ENCODE measurements at places on chromosomes 6 and 20.

DNA sequence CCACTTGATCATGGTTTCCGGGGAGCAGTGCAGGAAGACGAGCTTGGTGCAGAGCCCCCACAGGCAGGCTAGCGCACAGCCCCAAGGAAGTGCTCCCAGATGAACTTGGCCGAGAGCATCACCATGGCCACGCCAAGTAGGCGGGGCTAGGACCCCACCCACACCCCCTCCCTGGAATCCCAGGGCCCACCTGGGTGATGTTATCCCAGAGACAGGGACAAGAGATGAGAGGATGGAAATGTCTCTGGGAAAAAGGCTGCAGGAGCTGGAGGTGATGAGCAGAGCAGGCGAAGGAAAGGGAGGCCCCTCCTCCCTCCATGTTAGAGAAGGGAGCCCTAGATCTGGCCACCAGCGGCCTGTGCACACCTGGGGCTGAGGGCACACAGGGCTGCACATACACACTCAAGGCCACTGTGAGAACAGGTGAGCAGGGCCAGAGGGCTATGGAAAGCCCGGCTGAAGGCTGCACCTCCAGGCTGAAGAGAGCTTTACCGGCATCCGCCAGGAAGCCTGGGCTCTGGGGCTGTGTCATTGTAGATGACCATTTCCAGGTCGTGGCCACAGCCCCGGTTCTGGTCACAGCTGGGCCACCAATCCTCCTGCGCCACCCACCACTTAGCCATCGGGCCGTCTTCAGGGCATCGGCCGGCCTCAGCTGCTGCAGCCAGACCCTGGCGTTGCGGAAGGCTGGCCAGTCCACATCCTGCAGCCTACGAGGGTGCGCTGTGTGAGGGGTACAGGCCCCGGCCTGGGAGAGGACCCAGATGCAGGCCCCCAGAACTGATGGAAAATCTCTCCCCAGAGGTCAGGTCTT lies 24.9 kb downstream of the NPEPL1 start:
- DNase-seq = peak; percentile 57

GRCh38 chr6:167956983-167957492 lies 40.4 kb upstream of the KIF25 start:
- no peak for DNase-seq

GRCh38 chr6:166055801-166056200 lies 111.8 kb downstream of the TBXT start:
- no peak for DNase-seq

GRCh38 chr20:38863024-38863851 lies 57.7 kb downstream of the PPP1R16B start:
- peak; percentile 82 for DNase-seq

- DNase-seq = no peak
Measured at GRCh38 chr20:61288331-61288784, 36.3 kb downstream of the CDH4 start.

- no peak for DNase-seq
Measured at GRCh38 chr6:12635813-12636212, 80.8 kb upstream of the PHACTR1 start.

DNA sequence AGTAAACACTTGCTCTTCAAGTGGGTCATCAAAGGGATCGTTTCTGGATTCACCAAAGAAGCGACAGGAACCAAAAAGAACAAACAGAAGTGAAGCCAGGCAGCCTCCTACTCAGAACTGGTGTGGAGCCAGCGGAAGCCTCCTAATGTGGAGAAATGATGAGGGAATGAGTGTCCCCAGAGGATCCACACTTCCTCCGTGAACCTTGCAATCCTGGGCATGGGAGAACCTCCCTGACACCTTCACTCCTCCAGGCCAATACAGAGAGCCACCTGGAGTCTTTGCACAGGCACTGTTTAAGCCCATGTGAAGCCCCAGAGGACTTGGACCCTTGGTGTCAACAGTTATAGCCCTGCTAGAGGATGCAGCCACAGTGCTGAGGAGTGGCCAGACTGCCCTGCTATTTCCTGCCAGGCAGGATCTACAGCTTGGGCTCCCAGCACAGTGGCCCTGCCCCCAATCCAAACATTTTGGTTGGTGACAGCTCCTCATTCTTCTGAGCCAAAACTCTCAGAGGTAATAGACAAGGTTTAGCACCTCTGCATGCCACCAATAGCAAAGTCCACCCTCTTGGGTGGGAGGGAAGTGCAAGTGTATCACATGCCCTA lies 23.2 kb upstream of the SERINC1 start:
- no peak for DNase-seq

DNA sequence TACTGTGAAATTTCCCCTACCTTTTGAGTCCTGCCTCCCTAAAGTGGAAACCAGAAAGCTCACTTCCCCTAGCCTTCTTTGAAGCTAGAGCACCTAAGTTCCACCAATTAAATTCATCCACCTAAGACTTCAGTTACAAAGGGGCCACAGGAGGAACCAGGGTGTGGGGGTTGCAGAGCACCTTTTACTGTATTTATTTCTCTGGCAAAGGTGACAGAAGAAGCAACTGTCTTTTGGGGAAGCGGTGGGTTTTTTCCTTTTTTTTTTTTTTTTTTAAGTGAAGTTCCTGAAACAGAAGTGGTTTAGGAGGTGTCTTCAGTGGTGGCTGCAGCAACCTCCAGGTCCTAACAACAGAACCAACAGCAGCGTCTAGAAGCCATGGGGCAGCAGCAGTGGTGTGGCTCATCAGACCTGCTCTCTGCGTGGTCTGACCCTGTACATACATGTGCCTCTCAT lies 13.1 kb downstream of the PSMB9 start:
- DNase-seq = no peak

DNA sequence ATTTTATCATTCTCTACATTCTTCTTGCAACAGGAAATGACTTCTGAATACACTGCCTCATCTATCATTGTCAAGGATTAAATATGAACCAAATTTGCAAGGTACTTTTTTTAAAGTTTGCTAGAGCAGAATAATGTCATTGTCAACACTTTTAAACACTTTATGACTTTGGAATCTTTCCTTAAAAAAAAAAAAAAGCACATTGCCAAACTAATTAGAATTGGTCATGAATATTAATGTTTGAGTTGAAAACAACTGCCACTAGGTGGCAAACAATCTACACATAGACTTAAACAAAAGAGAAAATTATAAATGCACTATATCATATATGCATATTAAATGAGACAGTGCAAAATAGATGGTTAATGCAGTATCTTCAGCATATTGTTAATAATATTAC lies 32.5 kb upstream of the TMEM244 start:
- DNase-seq = no peak

GRCh38 chr20:4875578-4876067 lies 125.7 kb downstream of the SLC23A2 start:
- no peak for DNase-seq

GRCh38 chr6:145787688-145788087 lies 26.9 kb downstream of the FBXO30 start:
- no peak for DNase-seq

DNA sequence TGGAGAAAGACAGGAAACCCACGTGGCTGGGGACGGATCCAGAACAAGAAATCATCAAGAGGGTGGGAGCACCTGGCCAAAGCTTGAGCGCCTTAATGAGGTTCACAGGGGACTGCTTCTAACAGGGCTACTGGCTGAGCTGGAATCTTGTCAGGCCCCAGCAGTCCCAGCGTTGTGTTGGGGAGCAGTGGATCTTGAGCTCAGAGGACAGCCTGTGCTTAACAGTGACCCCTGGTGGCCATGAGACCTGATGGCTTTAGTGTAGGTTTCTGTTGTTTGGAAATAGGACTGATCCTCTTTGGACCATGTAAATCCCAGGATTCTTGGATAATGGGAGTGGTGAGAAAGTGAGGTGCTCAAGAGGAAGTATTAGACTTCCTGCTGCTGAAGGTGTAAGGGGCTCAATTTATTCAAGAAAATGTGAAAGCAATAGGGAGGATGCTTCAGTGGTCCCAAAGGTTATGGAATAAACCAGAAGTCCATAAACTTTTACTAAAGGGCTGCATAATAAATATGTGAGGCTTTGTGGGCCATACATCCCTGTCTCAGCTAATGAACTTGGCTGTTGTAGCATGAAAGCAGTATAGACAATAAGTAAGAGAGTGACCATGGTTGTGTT lies 216.2 kb downstream of the NFATC2 start:
- peak; percentile 77 for DNase-seq

DNA sequence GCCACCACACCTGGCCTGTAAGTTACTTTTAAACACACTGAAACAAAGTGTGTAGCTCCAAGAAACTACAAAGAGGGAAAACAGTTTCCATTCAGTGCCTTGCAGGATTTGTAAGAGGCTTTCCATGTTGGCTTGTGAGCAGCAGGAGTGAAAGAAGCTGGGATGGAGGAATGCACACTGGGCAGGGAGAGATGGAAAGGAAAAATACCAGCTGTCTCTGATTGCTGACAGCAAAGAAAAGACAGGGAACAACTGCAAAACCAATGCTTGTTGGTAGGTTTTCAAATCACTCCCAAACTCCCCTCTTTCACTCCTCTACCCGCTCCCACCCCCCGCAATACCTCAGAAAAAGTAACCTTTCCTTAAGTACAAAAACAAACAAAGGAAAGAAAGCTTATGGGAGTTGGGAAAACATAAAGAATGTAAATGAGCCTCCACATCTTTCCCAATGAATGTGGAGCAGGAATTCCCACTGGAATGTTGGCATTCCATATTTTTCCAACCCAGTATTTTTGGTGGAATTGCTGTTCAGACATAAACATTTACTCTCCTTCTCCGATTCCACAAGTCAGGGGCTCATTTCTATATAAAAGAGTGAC lies 166.1 kb downstream of the THBS2 start:
- no peak for DNase-seq

GRCh38 chr20:7728338-7728737 lies 211.9 kb downstream of the HAO1 start:
- no peak for DNase-seq

GRCh38 chr20:43545837-43546578 lies 12.8 kb upstream of the SGK2 start:
- peak; percentile 21 for DNase-seq

GRCh38 chr20:46698788-46699187 lies 9.5 kb upstream of the TP53RK start:
- DNase-seq = no peak

Measured in activated effector memory CD4-positive, alpha-beta T cell treated with anti-CD3 and anti-CD28 coated beads, Interleukin-2, amount 50 U/mL, for 16 hours (primary cell).